ENCODE measurements at places on chromosomes 16 and 17.

GRCh38 chr16:20941636-20941926, 41.0 kb downstream of the LYRM1 start:
- DNase-seq, result no peak

DNA sequence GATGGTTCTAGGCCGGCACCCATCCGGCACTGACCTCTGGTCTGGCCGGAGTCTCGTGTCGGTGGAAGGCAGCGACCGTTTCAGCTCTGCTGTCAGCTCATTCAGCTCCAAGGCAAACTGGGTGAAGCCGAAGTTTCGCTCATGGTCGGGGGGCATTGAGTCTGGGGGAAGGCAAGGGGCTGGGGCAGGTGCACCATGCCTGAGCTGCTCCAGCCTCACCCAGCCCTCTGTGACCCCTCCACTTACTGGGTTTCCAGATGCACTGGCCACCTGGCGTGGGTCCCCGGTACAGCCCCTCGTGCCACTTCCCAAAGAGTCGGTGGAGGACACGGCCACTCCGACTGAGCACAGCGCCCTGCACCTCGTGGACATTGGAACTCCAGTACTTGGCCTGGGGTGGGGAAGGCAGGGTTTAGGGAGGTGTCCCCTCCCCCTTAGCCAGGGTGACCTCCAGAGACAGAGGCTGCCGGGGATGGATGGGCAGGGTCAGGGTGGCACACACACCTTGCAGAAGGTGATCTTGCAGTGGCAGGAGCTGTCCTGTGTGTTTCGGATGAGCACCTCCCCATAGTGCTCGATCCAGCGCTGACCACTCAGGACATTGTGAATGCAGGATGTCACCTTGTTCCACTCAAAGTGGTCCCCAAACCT, 12.6 kb downstream of the OSBPL7 start:
- DNase-seq, result no peak

DNA sequence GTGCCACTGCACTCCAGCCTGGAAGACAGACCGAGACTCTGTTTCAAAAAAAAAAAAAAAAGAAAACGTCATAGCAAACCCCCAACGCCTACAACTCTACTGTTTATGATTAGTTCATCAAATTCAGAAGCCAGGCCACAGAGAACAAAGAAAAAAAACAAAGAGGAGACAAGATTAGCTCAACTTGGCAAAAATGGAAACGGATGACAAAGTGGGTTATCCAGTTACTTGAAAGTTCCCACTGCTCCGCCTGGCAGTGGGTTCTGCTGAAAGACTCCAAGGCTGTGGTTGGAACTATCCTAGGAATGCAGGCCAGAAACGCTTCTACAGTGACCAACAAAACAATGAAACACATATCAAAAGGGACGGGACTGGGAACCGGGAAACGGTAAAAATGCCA, 53.1 kb downstream of the MRM3 start:
- peak; percentile 100 for DNase-seq

- peak; percentile 84 for DNase-seq
These were observed 110.3 kb downstream of the C16orf95 start for GRCh38 chr16:87206646-87207451.

DNA sequence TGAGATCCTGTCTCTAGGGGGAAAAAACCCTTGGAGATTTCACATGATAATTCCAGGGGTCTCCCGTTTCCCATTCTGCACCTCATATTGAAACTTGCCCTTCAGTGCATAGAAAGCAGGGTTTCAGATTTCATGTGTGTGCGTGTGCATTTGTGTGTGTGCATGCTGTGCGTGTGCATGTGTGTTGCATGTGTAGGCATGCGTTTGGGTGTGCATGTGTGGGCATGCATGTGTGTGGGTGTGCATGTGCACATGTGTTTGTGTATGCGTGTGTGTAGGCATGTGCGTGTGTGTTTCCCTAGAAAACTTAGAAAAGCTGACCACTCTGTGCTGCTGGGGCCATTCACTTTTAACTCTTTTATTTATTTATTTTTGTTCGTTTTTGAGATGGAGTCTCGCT, 40.0 kb downstream of the IL21R start:
- no peak for DNase-seq

DNA sequence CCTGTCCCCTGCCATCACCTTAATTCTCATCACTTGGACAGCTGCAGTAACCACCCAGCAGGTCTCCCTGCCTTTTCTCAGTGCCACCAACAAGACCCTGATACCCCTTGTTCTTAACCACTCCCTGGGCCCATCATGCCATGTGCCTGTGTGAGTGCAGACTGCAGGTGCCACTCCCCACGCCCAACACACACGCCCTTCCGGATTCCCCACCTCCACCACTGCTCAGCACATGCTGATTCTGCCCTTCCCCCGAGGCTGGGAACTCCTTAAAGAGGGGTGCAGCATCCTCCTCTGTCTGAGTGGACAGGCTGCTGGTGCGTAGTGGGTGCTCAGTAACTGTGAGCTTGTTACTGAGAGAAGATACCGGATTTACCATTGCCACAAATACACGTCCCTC, 52.4 kb downstream of the PLD6 start:
- DNase-seq, result no peak

GRCh38 chr16:57626420-57627170, 1.8 kb upstream of the ADGRG1 start:
- DNase-seq, result no peak

- DNase-seq, result no peak
These were observed 36.2 kb downstream of the CTCF start for GRCh38 chr16:67598527-67598926.

- peak; percentile 59 for DNase-seq
These were observed 17.0 kb upstream of the ANKFN1 start for GRCh38 chr17:56136301-56136700.

DNA sequence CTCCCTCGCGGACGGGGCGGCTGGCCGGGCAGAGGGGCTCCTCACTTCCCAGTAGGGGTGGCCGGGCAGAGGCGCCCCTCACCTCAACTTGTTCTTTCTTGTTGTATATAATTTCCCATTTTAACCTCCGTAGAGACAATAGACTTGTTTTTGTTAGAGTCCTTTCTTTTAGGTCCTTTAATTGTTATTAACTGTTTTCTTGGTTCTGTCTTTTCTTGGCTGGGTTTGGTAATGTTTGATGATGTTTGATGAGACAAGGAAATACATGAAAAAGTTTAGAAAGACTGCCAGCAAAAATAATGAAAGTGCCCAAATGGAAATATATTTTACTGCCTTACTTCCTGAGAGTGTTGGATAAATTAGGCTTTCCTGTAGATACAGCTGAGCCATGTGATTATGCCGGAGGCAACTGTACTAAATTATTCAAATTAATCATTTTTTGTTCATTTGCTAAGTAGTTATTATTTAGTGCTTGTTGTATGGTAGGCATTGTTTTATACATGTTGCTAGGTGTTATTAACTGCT, 30.9 kb downstream of the PRPSAP2 start:
- DNase-seq, result no peak

DNA sequence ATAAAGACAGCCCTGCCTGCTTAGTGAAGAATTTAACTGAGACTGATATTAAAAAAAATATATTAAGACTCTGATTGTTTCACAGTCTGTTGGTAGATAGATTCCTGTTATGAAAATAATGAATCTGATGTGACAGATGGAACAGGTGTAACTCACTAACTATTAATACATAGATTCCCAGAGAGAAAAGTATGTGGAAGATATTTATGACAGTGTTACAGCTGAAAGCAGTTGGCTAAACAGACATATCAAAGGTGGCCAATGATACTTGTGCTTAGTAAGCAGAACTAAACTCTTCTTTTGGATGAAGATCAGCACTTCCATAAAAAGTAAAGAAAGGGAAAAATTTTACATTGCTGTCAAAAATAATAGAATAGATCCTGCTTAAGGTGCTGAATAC, 598.2 kb upstream of the CA10 start:
- no peak for DNase-seq

DNA sequence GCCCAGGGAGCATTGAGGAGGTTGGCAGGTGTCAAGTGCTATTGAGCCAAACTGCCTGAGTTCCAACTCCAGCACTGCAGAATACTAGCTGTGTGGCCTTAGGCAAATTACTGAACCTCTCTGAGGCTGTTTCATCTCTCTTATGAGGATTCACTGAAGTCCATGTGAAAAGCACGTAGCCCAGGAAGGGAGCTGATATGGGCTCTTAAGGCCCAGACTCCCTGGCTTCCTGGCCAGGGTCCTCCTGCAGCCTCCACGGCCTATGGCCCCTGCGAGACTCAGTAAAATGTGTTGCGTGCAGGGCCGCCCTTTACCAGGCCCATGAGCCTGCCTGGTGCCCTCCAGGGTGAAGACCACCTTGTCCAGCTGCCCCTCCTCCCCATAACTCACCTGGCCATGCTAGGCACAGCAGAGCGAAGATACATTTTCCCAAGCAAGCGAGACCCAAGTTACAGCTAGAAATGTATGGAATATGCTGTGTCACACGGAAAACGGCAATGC, 133.7 kb upstream of the TNRC6C start:
- no peak for DNase-seq

DNA sequence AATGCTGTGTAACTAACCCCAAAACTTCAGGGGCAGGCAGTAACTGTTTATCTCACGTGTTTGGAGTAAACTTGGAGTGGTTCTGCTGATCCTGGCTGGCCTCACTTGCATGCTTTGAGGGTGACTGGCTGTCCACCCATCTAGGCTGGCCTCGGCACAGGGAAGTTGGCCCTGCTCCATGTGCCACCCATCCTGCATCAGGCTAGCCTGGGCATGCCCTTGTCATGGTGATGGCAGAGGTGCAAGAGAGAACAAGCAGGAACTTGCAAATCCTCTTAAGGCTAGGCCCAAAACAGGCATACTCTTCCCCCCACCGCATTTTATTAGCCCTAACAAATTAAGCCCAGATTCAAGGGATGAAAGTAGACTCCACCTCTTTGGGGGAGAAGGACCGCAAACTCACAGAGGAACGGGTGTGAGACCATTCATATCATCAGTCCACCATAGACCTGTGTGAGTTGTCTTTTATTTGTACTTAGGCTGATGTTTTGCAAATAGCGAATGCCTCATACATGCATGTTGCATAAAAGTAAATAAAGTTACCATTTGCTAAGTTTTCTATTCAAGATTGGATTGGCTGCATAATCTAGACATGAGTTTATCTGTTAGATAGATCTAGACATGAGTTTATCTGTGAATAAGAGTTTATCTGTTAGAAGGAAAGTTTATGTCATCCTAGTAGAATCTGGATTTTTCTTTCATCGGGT, 221.0 kb downstream of the CCDC182 start:
- DNase-seq, result peak; percentile 68

GRCh38 chr17:65627891-65628643, 66.6 kb upstream of the AXIN2 start:
- DNase-seq, result peak; percentile 46

- peak; percentile 47 for DNase-seq
These were observed 94.6 kb downstream of the CMIP start for GRCh38 chr16:81539009-81539758.

GRCh38 chr17:9052921-9053320, 31.6 kb downstream of the NTN1 start:
- peak; percentile 20 for DNase-seq

DNA sequence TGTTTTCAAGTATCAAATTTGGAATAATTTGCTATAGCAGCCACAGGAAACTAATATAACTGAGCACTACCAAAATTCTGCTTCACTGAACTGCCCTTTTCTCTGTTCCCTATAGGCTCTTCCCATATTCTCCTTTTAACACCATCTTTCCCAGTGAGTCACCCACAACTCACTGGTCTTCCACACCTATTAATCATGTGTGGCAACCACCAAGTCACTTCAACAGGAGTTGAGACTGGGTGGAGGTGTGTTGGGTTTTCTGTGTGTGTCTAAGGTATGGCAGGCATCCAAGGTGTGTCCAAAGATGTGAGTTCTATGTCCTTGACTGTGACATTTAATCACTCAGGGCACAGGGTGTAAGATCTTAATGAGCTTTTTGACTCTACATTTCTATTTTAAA, 610.0 kb upstream of the CDH11 start:
- DNase-seq, result peak; percentile 11

DNA sequence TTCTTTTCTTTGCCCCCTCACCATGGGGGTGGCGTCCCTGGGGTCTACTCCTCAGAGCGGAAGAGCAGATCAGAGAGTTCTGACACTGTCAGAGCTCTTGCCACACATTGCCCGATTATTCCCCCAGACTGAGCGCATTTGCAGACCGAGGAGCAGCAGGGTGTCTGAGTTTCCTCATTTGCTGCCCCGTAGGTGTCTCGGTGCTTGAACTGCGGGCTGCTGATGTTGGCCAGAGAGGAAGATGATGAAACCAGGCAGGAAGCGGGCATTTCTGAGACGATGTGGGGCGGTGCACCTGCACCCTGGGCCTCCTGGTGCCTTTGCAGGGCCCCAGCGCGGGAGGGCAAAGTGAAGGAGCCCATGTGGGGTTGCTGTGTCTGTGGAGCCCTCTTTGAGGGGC, 55.2 kb downstream of the ARSG start:
- DNase-seq, result no peak

GRCh38 chr16:30740364-30741251, 7.6 kb upstream of the PHKG2 start:
- DNase-seq, result peak; percentile 80

GRCh38 chr16:89924925-89925307, 1.8 kb downstream of the TUBB3 start:
- DNase-seq, result no peak

DNA sequence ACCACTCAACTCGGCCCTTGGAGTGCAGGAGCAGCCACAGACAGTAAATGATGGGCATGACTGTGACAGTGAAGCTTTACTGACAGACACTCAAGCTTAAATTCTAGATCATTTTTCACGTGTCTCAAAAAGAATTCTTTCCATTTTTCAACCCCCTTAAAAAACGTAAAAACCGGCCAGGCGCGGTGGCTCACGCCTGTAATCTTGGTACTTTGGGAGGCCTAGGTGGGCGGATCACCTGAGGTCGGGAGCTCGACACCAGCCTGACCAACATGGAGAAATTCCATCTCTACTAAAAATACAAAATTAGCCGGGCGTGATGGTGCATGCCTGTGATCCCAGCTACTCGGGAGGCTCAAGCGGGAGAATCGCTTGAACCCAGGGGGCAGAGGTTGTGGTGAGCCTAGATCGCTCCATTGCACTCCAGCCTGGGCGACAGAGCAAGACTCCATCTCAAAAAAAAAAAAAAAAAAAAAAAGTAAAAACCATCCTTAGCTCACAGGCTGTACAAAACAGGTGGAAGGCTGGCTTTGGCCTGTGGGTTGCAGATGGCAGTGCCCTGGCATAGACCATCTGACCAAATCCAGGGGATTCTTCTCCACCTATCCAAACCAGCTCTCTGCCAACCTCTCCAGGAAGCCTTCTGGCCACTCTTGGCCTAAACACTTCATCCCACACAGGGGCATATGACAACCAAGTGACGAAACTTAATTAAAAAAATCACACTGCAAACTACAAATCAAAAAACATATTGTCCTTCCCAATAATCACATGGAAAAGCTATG, 18.3 kb downstream of the TBC1D16 start:
- DNase-seq, result no peak

All from AG10803 (cell line).